ENCODE measurements at places on chromosomes 6 and 20. TPM values are rescaled to one million over a fixed set of nuclear protein-coding genes. Genes with fewer than 3 reads are reported as not detected.
A peak's percentile ranks its signal among the peaks of the same experiment; 100 is the strongest.

- no peak for DNase-seq
Observed at GRCh38 chr20:13639150-13639497, 392 bp upstream of the TASP1 start.

SLC22A2 gene
- total RNA-seq, result not detected

DNA sequence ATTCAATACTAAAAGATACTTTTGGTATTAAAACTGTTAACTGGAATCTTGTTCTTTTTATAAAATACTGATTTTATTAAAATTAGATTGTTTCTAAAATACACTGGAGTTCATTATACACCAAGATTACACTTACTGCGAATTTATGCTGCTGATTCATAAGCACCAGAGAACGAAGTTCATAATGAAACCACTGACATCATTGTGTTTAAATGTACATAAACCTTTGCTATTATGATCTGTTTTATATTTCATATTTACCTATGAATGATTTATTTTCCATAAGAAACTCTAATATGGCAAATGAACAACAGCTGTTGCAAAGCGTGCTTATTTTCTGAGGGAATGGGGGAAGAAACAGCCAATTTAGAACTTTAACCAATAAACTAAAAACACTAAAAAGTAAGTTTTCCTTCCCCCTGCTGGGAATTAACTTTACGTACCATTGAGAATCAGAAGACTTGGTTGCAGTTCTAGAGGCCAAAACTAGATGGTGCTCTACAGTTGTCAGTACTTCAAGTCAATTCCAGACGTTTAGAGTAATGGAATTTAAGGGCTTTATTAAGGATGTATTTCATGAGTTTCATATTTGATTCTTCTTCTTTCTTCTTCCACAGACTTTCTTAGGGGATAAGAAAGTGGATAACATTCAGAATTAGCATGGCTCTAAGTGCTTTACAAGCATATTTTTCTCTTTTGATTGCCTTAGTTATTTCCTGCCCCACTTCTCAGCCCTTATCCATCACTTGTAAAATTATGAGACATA, 30.8 kb upstream of the COL19A1 start:
- peak; percentile 41 for DNase-seq

DNA sequence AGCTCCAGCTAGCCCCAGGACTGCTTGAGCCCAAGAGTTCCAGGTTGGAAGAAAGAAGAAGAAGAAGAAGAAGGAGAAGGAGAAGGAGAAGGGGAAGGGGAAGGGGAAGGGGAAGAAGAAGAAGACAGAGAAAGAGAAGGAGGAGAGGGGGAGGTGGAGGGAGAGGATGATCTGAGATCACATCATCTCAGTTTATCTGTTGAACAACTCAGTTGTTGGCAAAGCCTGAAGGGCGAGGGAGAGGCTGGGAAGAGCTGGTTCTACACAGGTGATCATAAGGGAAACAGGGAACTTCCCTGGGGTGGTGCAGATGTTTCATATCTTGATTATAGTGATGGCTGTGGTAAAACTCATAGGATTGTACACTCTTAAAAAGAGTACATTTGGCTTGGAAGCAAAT, 3.1 kb upstream of the RRBP1 start:
- DNase-seq, result no peak

GRCh38 chr6:165219629-165220028, 89.8 kb downstream of the C6orf118 start:
- DNase-seq, result no peak

DNA sequence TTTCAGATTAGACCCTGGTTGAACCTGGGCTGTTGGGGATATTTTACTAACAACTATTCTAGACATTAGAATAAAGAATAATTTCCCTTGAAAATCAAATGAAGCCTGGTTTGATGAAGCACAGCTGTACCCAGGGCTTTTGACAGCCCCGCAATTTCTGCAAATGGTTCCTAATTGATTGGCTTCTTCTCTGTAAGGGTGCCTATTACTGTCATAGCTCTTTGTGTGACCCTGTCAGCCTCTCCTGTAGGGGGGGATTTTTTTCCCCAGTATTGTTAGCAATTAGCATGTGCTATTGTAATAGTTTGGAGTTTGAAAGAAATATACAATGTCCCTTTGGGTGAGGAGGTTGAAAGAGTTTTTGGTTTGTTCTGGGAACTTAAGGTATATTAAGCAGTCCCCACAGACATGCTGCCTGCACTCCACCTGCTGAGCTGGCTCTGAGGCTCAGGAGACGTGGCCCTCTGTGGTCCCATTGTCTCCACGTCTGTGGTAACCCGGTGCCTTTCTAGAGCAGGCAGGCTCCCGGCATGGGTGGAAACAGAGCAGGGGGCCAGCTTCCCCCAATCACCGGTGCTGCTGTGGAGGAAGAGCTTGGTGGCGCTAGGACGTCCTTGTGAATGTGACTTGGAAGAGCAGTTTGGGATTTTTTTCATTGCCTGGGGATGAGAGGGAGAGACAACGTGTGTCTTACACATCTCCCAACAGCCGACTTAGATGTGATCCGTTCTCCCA, 47.3 kb upstream of the CLDN20 start:
- no peak for DNase-seq

- no peak for DNase-seq
Observed at GRCh38 chr6:39153766-39154397, 38.9 kb upstream of the SAYSD1 start.

DNA sequence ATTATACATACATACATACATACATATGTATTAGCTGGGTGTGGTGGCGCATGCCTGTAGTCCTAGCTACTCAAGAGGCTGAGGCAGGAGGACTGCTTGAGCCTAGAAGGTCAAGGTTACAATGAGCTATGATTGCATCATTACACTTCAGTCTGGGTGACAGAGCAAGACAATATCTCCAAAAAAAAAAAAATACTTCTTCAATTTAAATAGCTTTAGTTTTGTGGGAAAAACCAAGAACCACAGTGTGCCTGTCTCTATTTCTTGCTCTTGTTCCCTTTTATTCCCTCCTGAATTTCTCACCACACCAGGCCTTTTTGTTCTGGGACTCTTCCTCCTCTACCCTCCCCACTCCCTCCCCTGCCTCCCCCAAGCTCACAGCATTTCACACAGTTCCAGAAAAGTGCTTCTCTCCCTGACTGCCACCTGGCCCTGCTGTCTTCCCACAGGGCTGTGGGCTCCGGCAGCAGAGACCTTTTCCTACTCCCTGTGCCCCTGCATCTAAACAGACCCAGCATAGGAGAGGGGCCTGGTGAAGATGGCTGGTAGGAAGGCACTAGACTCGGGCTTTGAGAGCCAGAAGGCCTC, 1.3 kb downstream of the C20orf203 start:
- no peak for DNase-seq
